ENCODE measurements at places on chromosomes 4 and X.

GRCh38 chr4:48361012-48361400, 19.7 kb downstream of the SLAIN2 start:
- no peak for DNase-seq

DNA sequence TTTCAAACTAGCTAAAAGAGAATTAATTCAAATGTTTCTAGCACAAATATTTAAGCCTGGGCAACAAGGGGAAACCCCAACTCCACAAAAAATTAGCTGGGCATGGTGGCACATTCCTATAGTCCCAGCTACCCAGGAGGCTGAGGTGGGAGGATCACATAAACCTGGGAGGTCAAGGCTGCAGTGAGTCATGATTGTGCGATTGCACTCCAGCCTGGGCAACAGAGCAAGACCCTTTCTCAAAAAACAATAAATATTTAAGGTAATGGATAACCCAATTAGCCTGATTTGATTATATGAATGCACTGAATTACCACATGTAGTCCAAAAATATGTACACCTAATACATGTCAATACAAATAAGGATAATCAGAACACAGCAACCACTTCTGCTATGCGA, 14.3 kb downstream of the RCHY1 start:
- no peak for DNase-seq

DNA sequence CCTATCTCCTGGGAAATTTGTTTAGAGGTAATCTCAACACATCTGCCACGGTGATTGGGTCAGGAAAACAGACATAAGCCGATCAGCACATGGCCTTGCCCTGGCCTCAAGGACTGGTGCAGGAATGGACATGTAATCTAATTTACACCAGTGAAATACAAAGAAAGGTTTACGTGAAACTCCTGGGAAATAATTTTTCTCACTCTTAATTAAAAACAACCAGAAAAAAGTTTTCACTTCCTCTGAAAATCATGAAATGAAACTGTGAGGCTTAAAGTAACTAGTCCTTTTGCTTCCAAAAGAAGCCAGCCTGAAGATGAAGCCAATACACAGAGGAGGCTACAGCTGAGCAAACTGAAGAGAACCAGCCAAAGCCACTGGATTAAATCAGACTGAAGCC, 154.1 kb upstream of the FAM241A start:
- no peak for DNase-seq

DNA sequence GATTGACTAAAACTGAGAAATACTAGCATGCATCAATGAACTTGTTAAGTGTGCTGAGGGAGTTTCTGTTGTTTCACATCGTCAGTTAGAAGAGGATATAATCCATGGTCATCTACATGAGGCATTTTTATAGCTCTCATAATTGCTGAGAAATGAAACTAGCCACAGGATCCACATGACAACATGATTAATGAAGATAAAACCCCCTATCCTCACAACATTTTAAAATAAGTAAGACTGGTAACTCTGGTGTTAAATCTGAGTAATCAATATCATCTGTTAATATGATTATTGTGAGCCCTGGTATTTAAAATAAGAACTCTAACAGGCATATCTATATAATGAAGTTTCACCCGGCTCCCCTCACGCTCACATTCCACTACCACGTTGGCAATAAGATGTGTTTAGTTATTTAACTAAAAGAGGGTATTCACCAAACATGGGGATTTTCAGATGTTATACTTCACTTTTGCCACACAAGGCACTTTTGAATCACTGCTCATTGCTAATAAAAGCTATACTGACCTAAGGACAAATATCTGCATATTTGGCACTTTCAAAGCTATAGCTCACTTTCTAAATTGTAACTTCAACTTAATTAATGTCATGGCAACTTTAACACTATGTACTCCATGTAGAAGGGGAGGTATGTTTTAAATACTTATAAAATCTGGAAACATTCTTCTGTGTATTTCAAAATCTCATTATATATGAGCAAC, 6.7 kb downstream of the UNC5C start:
- no peak for DNase-seq

GRCh38 chr4:187396106-187396505, 599.5 kb upstream of the ZFP42 start:
- no peak for DNase-seq

- no peak for DNase-seq
Measured at GRCh38 chr4:150248181-150248580, 169.9 kb downstream of the DCLK2 start.

DNA sequence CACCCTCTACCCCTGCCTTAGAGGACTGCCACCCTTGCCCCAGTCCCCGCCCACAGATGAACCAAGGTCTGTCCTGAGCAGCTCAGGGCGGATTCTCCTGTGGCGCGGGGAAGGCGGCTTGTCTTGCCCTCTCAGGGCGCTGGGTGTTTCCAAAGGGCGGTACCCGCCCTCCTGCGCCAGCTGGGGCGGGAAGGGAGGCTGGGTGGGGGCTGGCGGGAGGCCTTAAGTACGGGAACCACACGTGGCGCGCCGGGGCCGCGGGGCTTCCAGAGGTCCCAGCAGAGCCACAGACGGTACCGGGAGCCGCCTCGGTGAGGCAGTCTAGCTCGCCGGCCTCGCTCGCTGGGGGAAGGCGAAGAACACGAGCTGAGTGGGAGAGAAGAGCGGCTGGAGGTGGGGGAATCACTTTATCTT, 361.1 kb downstream of the MID1IP1 start:
- no peak for DNase-seq

GRCh38 chr4:94574616-94575015, 122.9 kb downstream of the PDLIM5 start:
- DNase-seq, result no peak

DNA sequence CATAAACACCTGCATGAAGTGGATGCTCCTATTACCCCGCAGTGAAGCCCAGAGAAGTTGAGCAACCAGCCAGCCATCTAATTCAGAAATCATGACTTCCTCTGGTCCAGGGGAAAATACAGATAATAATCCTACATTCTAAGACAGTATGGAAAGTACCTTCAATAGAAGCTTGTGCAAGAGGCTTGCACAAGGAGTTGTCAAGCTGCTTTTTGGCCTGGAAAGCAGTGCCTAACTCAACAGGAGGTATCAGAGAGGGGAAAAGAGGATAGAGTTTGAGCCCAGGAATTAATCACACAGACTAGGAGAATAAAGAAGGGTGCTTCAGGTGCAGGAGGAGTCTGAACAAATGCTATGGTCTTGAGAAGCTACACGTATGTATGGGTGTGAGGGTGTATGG, 26.7 kb downstream of the TMEM192 start:
- DNase-seq, result no peak

DNA sequence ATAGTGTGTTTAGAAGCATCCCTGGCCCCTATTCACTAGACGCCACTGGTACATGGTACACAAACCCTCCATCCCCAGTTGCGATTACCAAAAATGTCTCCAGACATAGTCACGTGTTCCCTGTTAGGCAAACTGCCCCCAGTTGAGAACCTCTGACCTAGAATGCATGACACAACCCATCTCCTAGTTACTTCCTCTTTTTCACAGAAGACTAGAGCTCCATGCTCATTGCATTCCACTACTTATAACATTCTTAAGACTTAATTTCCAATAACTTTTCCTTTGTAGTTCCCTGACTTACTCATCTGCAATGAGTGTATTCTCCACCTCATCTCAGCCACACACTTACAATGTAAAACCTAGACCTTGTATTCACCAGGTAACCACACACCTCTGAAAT, 68.6 kb downstream of the PRSS12 start:
- DNase-seq, result no peak

DNA sequence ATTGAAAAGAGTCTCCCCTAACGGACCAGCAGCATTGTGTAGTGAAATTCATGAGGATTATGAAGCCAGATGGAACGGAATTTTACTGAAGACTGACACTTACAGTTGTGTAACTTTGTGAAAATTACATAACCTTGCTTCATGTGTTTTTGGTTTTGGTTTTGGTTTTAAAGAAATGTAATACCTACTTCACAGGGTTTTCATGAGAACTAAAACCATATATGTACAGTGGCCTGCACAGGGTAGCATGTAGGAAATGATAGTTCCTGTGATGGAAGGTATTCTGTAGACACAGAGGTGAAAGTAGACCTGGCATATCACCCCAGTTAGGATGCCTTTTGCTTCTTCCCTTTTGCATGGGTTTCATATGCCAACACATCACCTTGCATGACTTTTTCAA, 247.0 kb downstream of the BANK1 start:
- no peak for DNase-seq

- no peak for DNase-seq
Measured at GRCh38 chr4:24693636-24694035, 101.7 kb upstream of the SOD3 start.

DNA sequence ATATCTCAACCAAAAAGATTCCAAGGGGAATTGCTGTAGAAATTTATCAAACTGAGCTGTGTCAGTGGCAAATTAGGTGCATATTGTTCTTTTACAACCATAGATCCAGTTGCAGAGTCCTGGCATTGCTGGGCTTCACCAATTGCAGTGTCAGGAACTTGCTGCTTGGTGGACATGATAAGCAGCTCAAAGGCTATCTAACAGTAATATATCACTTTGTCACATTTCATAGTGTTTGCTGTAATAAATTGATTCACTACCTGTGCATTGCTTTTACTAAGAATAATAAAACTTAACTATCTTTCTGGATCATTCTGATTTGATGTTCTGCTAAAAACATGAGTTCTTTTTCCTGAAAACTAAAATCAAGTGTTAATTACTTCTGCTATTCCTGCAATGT, 30.9 kb upstream of the ACE2 start:
- no peak for DNase-seq

DNA sequence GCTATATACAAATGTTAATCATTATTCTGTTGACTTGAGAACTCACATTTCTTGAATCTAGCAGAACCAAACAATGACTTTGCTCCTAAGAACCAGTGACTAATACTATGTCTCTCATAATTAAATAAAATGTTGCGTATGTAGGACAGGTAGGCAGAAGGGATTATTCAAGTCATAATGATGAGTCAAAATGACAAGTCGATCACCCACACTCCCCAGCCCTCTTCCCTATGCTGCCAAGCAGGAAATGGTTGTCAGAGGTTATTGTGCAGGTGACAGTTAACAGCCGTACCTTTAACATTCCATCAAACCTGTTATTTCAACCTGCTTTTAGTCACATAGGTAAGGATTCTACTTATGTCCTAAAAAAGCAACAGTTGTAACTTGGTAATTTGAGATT, 22.0 kb upstream of the STK26 start:
- DNase-seq, result no peak

DNA sequence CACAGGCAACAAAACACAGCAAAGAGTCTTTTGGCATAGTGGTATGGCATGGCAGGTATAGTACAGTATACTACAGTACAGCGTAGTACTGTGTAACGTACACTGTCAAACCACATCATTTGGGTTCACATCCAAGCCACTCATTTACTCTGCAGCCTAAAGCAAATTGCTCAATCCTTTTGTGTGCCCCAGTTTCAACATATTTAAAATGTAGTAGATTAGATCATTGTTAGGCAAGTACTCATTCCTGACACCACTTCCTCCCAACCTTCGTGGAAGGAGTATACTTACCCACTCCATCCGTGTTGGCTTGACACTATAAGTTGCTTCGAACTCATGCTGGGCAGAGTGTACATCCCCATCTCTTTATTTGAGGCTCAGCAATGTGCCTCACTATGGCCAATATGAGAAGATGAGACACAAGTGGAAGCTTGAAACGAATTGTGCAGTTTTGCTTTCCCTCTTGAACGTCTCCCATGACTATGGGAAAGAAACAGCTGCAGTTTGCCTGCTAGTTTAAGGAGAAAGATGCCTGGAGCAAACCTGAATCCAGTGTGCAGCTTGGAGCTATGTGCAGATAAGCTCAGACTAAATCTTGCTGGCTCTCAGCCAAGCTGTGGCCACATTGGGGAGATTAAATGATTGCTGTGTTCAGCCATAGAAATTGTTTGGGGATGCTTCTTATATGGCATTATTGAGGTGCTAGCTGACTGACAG, 85.7 kb upstream of the TBL1X start:
- DNase-seq, result no peak

DNA sequence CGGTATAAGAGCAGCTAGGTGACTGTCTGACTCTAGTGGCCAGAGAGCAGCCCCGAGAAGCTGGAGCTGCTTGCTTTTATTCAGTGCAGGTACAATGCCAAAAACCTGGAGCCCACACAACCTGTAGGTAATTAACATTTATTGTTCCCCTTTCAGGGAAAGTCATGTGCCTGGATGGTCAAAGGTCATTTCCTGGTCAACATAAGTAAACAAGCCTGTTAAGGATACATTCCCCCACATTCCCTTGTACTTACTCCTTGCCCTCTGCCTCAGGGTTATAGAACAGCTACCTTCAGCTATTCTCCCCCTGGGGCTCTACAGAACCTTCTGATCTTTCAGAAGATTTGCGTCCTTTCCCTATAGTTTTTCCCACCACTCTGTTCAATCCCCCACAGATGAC, 253.4 kb downstream of the TMA16 start:
- DNase-seq, result no peak

DNA sequence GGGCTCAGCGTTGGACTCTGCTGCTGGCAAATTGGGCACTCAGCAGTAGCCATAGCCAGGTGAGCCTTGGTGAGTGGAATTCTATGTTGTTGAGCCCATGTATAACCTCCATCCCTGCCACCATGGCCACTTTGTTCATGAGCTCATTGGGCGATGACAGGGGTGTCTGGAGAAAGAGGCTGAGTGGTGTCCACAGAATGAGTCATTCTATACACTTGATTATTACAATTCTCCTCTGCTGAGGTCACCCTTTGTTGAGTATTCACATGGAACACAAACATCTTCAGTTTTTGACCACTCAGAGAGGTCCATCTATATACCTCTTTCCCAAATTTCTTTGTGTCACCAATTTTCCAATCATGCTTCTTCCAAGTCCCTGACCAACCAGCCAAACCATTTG, 1341.7 kb downstream of the PCDH7 start:
- DNase-seq, result no peak

DNA sequence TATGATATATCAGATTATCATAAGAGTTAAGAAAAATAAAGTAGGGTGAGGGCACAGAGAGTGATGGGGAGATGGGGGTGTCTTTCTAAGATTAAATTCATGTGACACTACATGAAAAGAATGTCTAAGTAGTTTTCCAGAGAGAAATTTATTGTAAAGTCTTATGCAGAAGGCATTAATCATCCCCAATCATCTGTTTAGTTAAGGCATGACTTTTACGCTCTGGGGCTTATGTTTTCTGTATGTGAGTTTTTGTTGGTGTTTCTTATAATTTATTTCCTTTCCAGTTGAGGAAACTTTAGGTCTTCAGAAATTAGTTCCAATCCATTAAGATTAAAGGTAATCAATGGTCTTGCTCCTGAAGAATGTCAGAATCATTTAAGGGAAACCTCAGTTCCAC, 383.0 kb upstream of the GALNT7 start:
- no peak for DNase-seq

DNA sequence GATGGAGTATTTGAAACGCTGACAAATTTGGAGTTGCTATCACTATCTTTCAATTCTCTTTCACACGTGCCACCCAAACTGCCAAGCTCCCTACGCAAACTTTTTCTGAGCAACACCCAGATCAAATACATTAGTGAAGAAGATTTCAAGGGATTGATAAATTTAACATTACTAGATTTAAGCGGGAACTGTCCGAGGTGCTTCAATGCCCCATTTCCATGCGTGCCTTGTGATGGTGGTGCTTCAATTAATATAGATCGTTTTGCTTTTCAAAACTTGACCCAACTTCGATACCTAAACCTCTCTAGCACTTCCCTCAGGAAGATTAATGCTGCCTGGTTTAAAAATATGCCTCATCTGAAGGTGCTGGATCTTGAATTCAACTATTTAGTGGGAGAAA, 13.2 kb downstream of the TLR8 start:
- no peak for DNase-seq

GRCh38 chrX:3006495-3006894, at the start of gene ARSH:
Gene ARSH, plus strand, starts transcription at chrX:3006546. Its CDS starts 67 bp downstream, at chrX:3006613.
- DNase-seq, result no peak

- DNase-seq, result no peak
Measured at GRCh38 chr4:2650276-2650675, 105.9 kb downstream of the TNIP2 start.
